Epithelial cell of esophagus (primary cell): ENCODE measurements at places on chromosomes 5 and 9.

DNA sequence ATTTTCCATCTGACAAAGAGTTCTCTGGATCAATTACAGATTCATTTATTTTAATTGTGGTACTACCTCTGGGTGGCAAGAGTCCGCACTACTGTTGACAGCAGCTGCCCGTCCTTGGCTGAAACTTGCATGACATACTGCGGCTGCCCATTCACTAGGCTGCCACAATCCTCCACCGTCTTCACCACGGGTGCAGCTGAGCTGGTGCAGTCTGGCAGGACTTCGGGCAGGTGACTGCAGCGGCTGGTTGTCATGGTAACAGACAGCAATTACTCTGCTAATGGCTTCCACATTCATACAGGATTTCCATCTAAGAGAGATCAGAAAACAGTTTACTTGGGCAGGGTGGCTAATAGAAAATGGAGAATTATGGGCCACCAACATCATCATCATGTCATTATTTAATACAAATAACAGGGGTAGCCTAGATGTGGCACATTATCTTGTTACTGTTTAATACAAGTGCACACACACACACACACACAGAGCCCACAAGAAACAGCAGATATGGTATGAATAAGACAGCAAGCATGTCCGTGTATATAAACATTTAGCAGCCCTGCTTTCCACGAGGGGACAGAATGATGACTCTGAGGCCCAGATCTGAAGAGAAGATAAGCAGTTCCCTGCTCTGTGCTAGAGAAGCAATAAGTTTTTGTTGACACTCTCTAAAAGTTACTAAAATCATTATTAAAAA lies 112.3 kb downstream of the MARCHF3 start:
- peak; percentile 36 for DNase-seq

- DNase-seq: no peak
Observed at GRCh38 chr5:159469496-159470372, 139.4 kb upstream of the IL12B start.

GRCh38 chr5:138948471-138949222 lies 73.5 kb upstream of the LRRTM2 start:
- no peak for DNase-seq

- DNase-seq: no peak
Observed at GRCh38 chr5:94239266-94239665, 379.1 kb downstream of the KIAA0825 start.

DNA sequence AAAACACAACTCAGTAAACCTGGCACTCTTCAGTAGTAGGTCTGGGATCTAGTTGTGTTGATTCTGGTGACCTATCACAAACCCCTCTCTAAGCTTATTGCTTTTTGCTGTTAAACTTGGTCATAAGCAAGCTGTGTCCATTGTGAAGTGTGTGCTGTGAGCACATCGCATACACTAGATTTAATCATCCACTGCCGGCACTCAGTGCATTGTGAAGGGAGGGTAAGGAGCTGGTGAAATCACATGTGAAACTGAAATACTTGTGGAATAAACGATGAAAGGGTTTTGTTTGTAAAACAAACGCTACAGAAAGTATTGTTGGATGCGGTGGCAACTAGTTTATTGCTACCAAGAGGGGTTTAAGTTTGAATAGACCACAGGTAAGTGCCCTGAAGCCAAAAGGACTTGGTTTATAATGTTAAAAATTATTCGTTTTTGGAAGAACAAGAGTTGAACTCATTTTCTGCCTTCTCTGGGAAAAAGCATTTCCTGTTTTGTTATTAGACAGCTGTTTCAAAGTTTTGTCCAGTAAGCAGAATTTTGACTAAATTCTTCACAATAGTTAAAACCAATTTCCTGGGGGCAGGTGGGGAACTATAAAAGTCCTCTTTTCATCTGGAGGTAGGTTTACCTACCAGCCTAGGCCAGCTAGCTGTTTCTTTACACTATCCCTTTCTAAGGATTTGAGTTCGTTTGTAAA lies 24.6 kb downstream of the TJP2 start:
- DNase-seq: no peak
